ENCODE measurements at places on chromosomes 13 and 19. TPM values are rescaled to one million over a fixed set of nuclear protein-coding genes. Genes with fewer than 3 reads are reported as not detected.

GRCh38 chr19:42468273-42468796, 25.6 kb upstream of the CXCL17 start:
- DNase-seq: no peak

DNA sequence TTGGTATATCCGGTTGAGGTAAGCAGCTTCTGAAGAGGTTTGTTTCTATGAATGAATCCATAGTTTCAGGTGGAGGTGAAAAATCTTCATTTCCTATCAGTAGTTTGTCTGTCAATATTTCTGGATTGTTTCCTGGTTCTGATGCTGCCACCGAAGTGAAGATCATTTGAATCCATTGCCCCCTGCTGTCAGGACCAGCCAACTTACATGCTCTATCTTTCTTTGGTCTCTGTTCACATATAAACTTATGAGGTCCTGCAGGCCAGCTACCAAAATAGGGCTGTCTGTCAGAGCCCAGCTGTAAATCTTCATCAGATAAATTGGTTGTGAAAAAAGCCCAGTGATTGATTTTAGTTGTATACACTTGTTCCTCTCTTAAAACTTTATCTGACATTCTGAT, 15.2 kb upstream of the N4BP2L1 start:
- peak; percentile 1 for DNase-seq

DNA sequence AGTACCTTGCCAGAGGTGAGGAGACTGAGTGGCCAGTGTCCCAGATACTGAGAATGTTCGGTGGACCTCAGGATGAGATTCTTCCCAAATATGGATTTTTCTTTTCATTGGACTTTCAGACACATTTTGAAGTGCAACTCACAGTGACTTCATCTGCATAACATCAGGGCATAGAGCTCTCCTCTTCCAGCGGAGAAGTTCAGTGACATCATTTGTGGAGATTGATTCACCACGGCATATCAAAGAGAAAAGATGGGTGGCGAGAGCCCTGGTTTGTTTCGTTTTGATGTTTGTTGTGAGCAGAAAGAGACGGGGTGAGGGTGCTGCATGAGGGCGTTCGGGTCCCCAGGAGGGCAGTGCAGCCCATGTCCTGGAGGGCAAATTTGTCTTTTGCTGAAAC, 120.1 kb upstream of the GPR12 start:
- DNase-seq: no peak

- no peak for DNase-seq
Observed at GRCh38 chr13:48159401-48159800, 64.5 kb upstream of the MED4 start.

DNA sequence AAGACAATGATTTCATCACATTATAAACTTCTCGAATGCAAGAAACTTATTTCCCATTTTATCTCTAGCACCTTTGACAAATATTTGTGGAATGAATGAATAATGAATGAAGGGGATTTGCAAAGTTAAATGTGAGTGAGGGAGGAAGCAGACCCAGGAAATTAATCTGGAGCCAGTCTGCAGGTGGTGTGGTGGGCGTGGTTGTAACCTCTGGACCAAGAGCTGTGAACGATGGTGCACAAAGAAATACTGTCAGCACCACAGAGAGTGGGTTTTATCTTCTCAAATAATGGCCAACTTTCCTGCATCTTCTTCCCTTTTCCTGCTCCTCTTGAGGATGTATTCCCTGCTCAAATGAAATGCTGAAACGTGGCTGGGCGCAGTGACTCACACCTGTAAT, 11.0 kb upstream of the ZNF792 start:
- no peak for DNase-seq

DNA sequence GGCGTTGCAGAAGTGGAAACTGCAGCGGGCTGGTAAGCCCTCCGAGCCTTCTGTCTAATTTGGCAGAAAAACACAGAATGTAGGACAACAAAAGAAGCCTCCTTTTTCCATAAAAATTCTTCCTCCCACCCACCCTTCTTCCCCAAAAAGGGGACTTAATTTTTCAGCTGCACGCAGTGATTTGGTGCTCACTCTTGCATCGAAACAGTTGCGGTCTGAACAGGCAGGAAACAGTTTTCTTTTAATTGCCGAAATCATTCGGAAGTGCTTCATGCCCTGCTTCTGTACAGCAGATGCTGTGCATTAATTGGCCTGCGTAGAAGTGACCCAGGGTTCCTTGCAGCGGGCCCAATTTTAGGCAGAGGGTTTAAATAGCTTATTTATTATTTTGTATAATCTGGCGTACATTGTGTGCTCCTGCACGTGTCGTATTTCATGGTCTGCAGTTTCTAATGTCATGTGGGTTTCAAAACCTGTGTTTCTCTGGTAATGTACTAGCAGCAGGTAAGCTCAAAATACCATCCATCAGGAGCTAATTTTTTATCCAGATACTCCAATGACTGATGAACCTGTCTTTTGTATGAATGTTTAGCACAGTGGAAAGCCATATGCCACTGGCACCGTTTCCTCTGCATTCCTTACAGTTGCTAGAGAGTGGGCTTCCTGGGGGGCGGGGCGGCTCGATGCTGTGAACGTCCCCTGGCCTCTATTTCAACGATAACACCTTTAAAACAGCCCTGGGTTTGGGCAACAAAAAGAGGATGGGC, 66.6 kb downstream of the GGACT start:
- no peak for DNase-seq

- DNase-seq: no peak
Observed at GRCh38 chr13:45788011-45788410, 63.5 kb downstream of the SIAH3 start.

- DNase-seq: no peak
Observed at GRCh38 chr19:43465468-43466120, at the start of gene LYPD3. Gene LYPD3, minus strand, starts transcription at chr19:43465608. Its CDS starts 37 bp downstream, at chr19:43465571.

DNA sequence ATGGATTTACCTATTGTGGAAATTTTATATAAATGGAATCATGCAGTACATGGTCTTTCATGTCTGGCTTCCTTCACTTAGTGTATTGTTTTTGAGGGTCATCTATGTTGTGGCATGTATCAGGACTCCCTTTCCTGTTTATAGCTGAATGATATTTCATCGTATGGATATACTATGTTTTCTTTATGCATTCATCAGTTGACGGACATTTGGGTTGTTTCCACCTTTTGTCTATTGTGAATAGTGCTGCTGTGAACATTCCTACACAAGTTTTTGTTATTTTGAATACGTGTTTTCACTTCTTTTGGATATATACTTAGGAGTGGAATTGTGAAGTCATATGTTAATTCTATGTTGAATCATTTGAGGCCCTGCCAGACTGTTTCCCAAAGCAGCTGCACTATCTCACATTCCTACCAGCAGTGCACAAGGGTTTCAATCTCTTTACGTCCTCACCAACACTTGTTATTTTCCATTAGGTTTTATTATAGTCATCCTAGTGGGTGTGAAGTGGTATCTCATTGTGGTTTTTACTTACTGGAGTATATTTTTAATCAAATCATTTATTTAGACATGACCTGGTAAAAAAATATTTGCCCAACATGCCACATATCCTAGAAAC, 262.7 kb downstream of the DLEU7 start:
- DNase-seq: no peak

DNA sequence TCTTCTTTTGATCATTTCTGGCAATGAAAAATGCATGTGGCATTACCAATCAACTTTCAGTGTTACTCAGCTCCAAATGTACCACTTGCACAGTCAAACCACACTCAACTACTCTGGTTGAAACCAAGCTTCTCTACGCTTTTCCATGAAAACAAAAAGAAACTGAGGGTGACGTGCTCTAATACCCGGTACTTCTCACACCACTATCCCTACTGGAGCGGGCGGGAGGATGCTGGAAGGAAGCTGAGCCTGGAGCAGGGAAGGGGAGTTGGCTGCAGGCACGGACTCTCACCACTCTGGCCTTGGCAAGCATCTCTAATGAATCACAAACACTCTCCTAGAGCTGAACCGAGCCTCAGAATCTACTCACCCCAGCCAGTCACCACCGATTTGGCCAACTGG, 48.2 kb downstream of the STK24 start:
- DNase-seq: no peak

SELENOW gene
- total RNA-seq: 308 TPM

OLFM2 gene
- total RNA-seq: 8.6 TPM

FAM216B gene
- not detected for total RNA-seq
